ENCODE measurements at places on chromosomes 4 and X. TPM values are rescaled to one million over a fixed set of nuclear protein-coding genes. Genes with fewer than 3 reads are reported as not detected.

GRCh38 chr4:109795059-109795458 lies 6.7 kb downstream of the CFI start:
- DNase-seq, result no peak

The VCX3B gene
- not detected for total RNA-seq

The TEC gene
- total RNA-seq, result 3.4 TPM

GRCh38 chr4:18942874-18943273 lies 921.3 kb upstream of the LCORL start:
- no peak for DNase-seq

- no peak for DNase-seq
Measured at GRCh38 chrX:13836575-13836974, 19.7 kb upstream of the GPM6B start.

DNA sequence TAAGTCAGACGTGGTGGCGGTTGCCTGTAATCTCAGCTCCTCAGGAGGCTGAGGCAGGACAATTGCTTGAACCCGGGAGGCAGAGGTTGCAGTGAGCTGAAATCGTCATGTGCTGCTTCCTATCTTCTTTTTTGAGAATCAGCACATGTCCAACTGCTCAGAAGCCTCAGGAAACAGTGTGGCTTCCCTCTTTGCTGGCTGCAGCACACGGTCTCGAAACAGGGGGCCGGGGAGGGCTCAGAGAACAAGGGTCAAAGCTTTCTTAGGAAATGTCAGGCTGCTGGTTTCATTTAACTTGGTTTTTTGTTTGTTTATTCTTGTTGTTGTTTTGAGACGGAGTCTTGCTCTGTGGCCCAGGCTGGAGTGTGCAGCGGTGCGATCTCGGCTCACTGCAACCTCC lies 31.3 kb downstream of the CRLF2 start:
- no peak for DNase-seq

DNA sequence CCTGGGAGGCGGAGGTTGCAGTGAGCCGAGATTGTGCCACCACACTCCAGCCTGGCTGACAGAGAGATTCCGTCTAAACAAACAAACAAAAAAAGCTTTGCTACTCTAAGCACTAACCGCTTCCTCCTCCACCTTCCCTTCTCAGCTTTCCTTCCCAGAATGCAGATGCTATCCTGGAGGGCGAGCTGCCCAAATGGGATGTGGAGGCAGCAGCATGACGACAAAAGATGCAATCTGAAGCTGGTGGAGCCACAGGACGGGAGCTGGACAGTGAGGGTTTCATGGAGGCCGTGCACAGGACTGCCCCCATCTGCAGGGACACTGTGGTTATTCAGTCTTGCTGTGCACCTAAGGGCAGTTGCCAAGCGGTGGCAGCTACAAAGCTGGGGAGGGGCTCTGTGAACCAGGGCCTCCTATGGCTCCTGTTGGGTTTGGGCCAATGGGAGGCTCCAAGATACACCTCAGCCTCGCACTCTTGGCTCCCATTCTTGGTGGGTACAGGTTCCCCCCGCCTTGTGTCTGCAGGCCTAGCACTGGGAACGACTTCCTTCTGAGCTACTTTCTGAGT lies 47.4 kb downstream of the WDR1 start:
- no peak for DNase-seq

DNA sequence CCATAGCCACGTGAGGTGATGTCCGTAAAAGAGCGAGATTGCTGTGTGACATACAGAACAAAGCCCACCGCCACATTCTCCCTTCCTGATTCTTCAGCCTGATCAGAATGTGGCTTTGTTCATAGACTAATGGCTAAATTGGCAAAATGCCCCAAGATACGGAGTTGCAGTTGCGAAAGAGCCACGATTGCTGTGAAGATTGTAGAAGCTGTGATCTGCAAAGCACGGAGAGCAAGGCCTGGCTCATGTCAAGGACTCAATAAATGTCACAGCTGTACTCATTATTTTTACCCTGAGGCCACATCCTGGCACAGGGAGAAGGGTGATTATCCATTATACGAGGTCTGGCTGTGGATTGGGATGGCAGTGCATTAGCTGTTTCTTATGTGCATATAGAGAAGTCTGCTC lies 34.2 kb downstream of the ARSD start:
- peak; percentile 83 for DNase-seq

- DNase-seq, result no peak
Measured at GRCh38 chr4:101020956-101021355, 326.4 kb downstream of the PPP3CA start.

- DNase-seq, result no peak
Measured at GRCh38 chr4:162878096-162878495, 288.6 kb downstream of the NAF1 start.

- no peak for DNase-seq
Measured at GRCh38 chrX:42776195-42776594, 1.8 kb downstream of the PPP1R2C start.

The TREX2 gene
- total RNA-seq, result 2.1 TPM

The SSX4 gene
- not detected for total RNA-seq

DNA sequence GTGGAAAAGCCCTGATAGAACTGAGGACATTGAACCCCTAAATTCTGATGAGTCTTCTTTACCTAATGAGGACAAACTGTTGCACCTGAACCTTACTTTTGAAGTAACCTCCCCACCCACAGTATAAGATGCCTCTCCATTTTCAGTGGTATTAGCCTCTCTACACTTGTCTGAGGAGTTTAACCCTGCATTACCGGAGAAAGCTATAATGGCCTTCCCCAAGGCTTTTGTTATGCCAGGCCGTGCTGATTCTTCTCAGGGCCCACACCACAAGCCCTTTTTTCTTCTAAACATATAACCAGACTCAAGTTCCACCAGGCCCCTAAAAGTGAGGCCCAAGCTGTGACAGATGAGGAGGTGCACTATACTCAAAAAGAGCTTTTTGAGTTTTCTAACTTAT lies 345.8 kb upstream of the GRID2 start:
- no peak for DNase-seq
